ENCODE measurements at places on chromosomes 3 and 15. TPM values are rescaled to one million over a fixed set of nuclear protein-coding genes. Genes with fewer than 3 reads are reported as not detected.

DNA sequence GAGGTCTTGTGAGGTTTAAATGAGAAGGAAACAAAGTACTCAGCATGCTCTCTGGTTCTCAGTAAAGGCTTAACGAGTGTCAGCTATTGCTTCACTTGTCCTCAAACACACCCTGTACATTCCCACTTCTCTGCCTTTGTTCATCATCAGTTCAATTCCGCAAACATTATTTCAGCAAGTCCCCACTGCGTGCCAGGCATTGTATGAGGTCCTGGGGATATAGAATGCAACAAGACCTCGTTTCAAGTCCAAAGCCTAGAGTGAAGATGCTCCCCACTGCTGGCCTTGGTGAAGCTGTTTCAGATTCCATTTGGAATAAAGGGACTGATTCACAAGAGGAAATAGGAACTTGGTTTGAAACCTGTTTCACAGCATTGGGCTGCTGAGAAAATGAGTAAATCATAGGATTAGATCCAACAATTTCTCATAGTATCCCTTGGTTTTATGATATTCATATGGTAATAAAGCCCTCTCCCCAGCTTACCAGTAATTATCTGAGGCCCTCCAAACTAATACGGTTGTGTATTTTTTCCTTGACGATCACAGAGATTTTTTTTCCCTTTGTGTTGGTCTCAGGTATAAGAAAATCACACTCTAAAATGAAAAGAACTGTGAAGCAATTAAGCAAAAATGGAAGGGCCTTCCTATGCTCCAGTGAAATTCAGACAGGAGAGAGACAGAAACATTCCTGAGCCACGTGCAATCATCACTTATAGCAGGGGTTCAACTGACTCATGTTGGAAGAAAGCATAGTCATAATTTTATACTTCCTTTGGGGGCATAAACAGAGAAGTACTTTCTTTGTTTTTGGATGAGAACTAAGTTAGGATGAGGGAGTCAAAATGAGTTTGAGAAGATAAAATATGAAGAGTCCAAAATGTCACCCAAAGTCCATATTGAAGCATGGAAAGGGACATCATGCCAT, 258.6 kb downstream of the RORA start:
- DNase-seq: no peak

DNA sequence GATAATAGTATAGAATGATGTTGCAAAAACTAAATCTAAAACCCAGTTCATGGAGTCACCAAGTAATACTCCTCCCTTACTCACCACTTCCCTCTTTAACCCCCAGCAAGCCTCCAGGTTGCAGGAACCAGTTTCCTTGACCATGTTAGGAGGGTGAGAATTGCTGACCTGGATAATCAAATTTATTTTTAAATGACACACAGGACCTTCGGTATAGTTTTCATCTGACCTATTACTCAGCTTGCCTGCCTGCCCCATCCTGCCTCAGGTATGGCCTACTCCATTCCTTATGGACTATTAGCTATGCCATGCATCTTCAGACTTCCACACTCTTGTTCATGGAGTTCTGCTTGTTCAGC, 883 bp downstream of the RTP4 start:
- DNase-seq: no peak

DNA sequence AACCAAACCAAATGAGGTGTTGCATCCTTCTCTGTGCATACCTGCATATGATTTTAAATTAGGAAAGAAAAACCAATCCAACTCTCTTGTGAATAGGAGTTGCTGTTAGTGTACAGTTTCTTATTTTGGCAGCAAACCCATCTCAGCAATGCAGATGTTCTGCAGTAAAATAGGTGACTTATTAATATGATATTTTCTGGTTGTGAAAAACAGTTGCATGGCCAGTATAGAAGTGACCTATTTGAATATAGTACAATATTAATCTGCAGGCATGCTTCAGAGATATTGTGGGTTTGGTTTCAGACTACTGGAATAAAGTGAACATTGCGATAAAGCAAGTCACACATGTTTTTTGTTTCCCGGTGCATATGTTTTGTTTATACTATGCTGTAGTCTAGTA, 42.2 kb downstream of the AKAP13 start:
- no peak for DNase-seq

DNA sequence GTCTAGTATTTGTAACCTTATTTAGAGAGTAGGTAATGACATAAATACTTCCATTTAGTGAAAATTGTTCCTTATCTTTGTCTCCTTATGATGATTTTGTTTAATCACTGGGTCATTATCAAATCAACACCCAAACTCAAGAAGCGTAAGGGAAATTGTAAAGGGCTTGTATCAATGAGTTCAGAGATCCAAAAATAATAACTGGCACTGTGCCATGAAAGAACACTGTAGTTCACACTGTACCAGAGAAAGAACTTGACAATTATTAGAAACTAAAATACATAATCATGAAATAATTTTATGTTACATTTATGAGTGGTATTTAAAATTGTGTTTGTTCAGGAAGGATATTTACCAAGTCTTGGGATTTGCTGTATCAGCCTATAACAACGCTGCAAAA, 895.4 kb downstream of the FHIT start:
- no peak for DNase-seq

Gene CLRN1
- total RNA-seq: not detected

Gene ARIH1
- 57.4 TPM for total RNA-seq

Data from pulmonary artery endothelial cell (primary cell).